B cell (primary cell): ENCODE measurements at places on chromosomes 13 and 19.

DNA sequence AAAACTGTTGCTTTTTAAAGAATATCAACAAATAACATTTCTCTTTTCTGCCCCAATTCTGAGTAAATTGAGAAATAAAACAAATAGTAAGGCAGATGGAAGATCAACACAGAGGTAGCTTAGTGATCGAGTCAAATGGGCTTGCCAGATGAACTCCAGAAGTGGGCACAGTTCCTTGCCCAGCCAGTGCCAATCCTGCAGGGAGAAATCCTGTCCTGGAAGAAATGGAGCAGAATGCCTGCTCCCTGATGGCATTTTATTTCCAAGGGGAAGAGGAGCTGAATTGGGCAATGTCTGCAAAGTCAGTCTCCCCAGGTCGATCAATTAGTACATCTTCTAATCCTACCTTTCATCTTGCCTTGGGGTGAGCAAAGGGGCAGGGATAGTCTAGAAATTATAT lies 225.3 kb downstream of the NHLRC3 start:
- no peak for DNase-seq

GRCh38 chr19:35205733-35206323 lies 22.7 kb downstream of the FAM187B start:
- DNase-seq, result no peak

DNA sequence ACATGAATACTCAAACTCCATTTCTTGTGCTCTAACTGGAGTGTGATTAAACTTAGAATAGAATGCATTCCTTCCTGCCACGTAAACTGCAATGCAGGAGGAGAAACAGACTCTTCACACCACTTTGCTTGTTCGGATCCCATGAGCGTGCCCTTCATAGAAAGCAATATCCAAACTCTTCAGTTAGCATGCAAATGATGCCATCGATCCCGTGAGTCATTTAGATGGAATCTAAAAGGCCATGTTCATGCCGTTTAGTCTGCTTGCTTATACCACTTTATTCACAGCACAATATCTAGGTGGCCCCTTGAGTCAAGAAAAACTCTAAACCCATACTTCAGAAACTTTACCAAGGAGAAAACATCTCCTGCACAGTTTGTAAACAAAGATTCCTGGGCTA lies 225.8 kb downstream of the OXGR1 start:
- no peak for DNase-seq

DNA sequence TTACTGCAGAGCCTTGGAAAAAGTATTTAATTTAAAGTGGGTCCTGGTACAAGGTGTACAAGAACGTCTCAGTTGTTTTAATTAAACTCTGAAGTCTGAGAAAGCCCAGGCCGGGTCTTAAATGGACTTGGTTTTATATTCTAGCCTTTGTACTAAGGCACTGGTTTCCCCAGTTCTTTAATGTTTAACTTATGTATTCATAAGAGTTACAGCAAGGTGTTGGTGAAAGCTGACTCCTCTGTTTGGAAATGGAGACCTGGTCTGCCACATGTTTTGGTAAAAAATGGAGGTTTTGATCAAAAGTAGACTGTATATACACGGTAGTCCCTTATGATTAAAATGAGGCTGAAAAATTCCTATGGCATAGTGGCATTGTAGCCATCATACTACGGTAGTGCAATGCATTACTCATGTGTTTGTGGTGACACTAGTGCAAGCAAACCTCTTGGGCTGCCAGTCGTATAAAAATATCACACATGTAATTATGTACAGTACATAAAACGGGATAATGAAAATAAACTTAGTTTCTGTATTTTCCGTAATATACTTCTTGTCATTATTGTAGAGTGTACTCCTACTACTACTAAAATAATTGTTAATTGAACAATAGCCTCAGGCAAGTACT lies 883.4 kb upstream of the SPRY2 start:
- no peak for DNase-seq

GRCh38 chr19:53808710-53809125 lies 15.4 kb downstream of the NLRP12 start:
- DNase-seq, result no peak

- DNase-seq, result no peak
These were observed 439.8 kb downstream of the TDRD3 start for GRCh38 chr13:60836821-60837220.

GRCh38 chr19:35085947-35086346 lies 29.7 kb upstream of the FXYD3 start:
- DNase-seq, result peak; percentile 70

- DNase-seq, result no peak
These were observed 34.7 kb upstream of the DOCK9 start for GRCh38 chr13:99012539-99012938.
